LHCN-M2 (cell line): ENCODE measurements at places on chromosomes 2 and 18.

GRCh38 chr2:217054791-217055190 is 194.9 kb upstream of the TNP1 start:
- no peak for DNase-seq

GRCh38 chr2:180495606-180496005 is 484.8 kb upstream of the UBE2E3 start:
- peak; percentile 22 for DNase-seq

DNA sequence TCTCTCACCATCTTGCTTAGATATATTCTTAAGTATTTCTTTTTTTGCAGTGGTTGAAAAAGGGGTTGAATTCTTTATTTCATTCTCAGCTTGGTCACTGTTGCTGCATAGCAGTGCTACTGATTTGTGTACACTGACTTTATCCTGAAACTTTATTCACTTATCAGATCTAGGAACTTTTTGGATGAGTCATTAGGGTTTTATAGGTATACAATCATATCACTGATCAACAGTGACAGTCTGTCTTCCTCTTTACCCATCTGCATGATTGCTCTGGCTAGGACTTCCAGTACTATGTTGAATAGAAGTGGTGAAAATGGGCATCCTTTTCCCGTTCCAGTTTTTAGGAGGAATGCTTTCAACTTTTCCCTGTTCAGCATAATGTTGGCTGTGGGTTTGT is 6.5 kb downstream of the STARD6 start:
- DNase-seq = no peak

GRCh38 chr2:10741139-10741538 is 19.7 kb downstream of the ATP6V1C2 start:
- DNase-seq = no peak

DNA sequence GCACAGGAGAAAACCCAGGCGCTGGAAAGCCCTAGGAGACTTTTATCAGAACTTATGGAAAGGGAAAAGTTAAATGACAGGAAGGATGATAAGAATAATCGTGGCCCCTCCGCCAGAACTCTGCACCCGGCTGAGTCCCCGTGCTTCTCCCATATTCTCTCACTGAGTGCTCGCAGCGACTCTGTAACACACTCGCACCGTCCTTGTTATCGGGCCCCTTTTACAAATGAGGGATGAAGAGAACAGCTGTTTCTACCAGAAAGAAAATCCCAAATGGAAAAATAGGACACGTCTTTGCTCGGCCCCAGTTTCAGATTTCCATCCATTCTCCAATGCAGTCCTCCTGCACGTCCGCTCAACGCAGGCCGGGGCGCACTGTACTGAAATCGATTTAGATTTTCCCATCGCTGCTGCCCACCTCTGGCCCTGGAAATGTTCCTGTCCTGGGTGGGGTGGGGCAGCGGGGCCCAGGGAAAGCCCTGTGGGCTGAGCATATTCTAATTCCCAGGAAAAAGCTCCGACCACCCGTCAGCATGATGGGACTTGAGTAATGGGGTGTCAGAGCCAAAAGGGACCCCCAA is 66.4 kb downstream of the KCNF1 start:
- DNase-seq = no peak

DNA sequence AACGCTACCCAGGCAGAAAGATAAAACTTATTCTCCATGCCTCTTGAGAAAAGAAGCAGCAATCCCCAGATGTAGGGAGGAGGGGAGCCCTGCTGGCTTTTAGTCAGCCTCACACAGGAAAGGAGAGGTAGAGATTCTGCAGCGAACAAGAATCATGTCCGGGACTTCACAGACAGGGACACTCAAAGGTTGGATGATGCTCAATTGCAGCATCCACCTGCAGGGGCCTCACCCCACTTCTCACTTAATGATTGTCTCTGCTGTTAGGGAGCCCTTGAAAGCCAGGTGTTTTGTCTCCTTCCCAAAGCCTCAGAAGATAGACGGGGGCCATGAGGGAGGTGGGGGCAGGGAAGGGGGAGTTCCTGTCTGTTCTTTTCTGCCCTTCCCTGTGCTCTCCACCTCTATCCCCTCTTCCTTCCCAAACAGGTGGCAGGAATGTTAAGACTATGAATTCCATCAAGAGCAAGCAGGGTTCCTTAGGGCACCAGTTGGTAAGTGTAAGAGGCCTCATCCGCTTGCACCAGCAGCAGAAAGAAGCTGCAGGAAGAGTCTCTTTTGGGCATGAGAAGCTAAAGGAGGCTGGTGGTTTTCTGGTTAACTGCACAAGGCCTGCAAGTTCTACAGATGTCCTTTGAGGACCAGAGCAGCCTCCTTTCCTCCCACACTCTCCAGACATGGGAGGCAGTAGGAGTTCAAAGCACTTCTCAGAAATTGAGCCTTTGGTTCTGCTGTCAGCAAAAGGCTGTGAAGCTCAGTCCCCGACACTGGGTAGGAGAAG is 154.7 kb upstream of the TNP1 start:
- DNase-seq = no peak
